ENCODE measurements at places on chromosomes 7 and 10.

DNA sequence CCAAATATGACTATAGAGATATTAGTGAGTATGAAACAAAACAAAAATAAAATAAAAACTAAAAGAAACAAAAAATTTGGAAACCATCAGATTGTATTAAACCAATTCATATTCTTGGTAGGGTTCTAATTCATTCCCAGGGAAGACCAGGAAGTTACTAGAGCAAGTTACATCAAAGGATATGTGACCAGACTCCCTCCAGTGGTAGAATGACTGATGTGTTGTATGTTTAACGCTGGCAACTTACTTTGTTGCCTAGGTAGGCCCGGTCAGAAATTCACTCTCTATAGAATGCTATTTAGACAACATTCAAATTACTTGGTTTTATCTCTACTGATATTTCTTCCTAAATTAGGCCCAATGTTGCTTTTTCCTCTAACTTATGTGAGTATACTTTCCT lies 5.2 kb downstream of the PHYHIPL start:
- DNase-seq, result no peak

- DNase-seq, result no peak
These were observed 187.9 kb upstream of the INHBA start for GRCh38 chr7:41890631-41891274.

- DNase-seq, result no peak
These were observed 416 bp downstream of the BBS9 start for GRCh38 chr7:33129806-33130153.

- no peak for DNase-seq
These were observed 13.9 kb downstream of the VENTX start for GRCh38 chr10:133251388-133252222.

DNA sequence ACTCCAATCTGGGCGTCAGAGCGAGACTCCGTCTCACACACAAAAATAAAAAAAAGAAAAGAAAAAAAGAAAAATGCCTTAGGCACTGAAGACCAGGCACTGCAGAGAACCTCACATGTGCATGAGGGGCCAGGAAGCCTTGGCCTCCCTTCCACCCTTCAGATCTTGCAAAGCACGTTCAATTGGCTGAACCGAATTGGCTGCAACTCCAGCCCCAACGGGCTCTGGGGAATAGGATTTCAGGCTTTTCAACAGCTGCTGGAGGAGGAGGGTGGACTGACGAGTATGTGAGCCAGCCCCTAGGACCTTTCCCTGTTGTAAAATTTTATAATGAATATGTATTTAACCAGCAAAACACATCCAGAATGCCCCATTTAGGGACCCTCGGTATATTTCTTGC lies 16.7 kb downstream of the TMEM120A start:
- DNase-seq, result no peak

GRCh38 chr10:62380016-62380415 lies 5.8 kb downstream of the ZNF365 start:
- DNase-seq, result no peak

- DNase-seq, result no peak
These were observed 31.1 kb upstream of the LRRN3 start for GRCh38 chr7:111059833-111060232.

DNA sequence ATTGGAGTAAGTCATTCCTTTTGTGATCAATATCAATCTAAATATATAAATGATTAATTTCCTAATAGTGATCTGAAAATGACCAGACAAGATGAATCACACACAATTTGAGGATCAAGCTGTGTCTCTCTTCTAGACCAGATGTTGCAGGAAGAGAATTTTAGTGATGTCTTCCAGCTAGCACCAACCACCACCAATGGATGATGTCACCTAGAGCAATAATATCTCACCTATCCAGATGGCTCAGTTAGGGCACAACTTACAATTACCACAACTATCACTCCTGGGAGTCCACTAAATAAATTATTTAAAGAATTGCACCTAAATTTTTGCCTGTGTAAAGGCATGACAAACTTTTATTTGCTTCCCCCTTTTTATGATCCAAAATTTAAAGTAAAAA lies 25.2 kb downstream of the RELN start:
- DNase-seq, result no peak

GRCh38 chr7:92343714-92344113 lies 97.9 kb downstream of the ANKIB1 start:
- DNase-seq, result no peak

GRCh38 chr10:89022734-89023133 lies 32.1 kb downstream of the FAS start:
- no peak for DNase-seq

- DNase-seq, result no peak
These were observed 26.1 kb downstream of the MNX1 start for GRCh38 chr7:156984174-156984891.

- no peak for DNase-seq
These were observed 22.3 kb upstream of the XPNPEP1 start for GRCh38 chr10:109945473-109946177.

DNA sequence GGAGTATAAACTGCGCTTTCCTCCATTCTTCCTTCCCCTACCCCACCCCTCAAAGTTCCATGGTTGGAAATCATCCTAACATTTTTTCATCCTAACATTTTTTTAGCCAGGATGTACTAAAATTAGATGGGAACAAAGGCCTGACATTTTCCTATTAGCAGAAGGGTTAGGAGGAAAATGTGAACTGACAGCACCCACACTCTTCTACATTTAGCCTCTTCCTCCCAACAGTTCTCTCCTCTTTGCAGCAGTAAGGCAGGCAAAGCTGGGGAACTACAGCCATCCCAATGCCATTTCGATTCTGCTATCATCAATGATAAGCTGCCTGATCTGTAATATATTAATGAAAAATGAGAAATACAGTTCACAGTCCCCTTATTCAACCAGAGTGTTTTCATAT lies 11.4 kb upstream of the FAM53B start:
- DNase-seq, result no peak

- no peak for DNase-seq
These were observed 99.1 kb downstream of the CCDC71L start for GRCh38 chr7:106561666-106562411.

- no peak for DNase-seq
These were observed 27.4 kb upstream of the ATRNL1 start for GRCh38 chr10:115065801-115066200.

DNA sequence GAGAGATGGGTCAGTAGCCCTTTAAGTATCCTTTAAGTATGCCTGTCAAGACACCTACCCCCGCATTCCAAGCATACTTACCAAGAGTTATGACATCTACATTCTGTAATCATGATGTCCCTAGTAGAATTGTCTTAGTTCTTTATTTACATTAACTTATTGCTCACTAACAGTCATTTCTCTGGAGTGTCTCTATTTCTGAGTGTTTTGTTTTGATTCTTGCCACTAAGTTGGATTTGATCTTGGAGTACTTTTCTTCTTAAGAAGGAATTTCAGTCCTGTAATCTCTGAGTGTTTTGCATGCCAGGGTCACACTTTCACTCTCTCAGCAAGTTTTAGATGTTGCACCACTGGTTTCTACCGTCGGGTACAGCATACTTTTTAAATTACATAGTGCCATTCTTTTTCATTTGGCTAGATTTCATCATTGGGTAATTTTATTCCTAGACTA lies 1053.9 kb downstream of the KCNMA1 start:
- DNase-seq, result no peak

DNA sequence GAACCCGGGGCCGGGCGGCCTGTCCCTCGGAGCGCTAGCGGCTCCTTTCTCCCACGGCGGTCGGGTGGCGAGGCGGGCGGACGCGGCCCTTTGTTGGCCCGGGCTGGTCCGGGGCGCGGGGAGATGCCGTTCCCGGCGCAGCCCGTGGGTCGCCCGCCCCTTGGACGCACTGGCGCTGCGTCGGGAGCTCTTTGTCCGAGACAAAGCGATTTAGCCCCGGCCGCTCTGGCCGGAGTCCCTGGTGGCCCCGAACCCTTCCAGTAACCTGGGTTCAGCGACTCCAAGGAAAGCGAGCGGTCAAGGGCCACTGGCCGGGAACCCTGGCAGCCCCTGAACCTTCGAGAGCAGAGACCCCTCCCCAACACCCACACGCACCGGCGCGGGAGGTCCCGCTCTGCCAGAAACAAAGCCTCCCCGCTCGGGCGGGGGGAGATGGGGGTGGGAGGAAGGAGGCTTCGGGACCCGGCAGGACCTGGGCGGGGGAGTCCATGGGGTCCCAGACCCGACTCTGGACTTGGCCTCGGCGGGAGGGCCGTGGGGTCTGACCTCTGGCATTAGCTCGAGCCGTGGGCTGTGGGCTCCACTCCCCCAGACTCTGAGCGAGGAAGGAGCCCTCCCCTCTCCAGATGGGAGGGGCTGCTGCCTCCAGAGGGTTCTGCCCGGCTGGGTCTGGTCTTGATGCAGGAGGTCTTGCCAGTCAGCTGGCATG lies 836 bp downstream of the DPYSL4 start:
- DNase-seq, result no peak

- DNase-seq, result no peak
These were observed 982.8 kb upstream of the SORCS1 start for GRCh38 chr10:108147346-108147745.

GRCh38 chr7:123621707-123622106 lies 20.1 kb downstream of the ASB15 start:
- no peak for DNase-seq

GRCh38 chr7:98488167-98488566 lies 87.3 kb upstream of the BAIAP2L1 start:
- no peak for DNase-seq

DNA sequence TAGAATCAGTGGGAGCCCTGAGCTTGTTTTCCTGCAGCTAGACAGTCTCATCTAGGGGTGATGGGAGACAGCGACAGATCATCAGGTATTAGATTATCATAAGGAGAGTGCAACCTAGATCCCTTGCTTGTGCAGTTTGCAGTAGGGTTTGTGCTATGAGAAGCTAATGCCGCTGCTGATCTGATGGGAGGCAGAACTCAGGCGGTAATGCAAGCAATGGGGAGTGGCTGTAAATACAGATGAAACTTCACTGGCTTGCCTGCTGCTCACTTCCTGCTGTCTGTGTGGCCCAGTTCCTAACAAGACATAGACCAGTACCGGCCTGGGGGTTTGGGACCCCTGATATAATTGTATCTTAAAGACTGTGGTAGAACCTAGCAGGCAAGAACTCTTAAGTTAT lies 17.6 kb downstream of the NRBF2 start:
- DNase-seq, result no peak

DNA sequence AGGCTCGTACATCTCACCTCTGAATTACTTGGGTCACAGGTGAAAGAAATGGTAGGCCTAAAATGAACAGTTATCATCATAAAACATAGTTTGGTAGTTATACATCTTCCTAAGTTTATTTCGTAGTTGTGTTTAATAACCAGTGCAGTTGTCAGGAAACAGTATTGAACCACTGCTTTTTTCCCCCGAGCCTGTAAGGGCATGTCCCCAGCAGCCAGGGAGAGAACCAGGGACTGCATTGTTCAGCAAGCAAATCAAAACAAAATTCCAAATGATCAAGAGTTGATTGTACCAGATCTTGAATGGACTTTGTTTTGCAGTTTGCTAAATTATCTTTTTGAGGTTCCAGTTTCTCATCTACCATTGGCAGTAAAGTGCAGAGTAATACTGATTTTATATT lies 2.4 kb downstream of the EIF4H start:
- DNase-seq, result no peak

GRCh38 chr7:85851571-85852193 lies 664.8 kb upstream of the SEMA3D start:
- no peak for DNase-seq

GRCh38 chr7:79455173-79455790 lies 1.8 kb upstream of the MAGI2 start:
- no peak for DNase-seq

DNA sequence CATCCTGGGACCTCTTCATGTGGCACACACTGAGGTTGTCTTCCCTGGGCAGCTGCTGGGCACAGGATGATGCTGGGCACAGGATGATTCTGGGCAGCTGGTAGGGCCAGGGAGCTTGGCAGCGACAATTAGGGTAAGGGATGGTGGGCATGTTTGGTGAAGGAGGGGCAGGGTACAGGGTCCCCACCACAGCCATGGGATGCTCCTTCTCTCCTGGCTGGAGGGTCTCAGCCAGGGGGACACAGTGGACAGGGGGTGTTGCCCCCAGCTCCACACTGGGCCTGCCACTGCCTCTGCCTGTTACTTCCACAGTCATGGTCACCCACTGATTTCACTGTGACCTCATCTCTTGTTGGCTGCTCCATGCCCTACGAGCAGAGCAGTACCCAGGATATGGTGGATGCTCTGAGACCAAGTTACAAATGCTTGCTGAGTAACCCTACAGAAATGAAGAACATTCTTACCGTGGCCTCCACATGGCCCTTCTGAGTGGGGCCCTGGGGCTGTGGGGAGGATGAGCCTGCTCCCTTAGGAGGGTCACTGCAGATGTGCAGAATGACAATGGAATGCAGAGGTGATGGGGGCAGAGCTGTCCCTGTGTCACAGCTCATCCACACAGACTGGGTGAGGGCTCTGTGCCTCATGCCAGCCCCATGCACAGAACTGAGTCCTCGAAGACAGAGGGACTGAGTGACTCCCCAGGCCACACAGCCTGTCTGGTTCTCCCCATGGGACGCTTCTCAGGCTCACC lies 28.4 kb upstream of the RET start:
- DNase-seq, result no peak

GRCh38 chr10:131568866-131569265 lies 257.3 kb upstream of the TCERG1L start:
- DNase-seq, result no peak

- no peak for DNase-seq
These were observed 92.7 kb upstream of the GPR26 start for GRCh38 chr10:123573236-123574108.

DNA sequence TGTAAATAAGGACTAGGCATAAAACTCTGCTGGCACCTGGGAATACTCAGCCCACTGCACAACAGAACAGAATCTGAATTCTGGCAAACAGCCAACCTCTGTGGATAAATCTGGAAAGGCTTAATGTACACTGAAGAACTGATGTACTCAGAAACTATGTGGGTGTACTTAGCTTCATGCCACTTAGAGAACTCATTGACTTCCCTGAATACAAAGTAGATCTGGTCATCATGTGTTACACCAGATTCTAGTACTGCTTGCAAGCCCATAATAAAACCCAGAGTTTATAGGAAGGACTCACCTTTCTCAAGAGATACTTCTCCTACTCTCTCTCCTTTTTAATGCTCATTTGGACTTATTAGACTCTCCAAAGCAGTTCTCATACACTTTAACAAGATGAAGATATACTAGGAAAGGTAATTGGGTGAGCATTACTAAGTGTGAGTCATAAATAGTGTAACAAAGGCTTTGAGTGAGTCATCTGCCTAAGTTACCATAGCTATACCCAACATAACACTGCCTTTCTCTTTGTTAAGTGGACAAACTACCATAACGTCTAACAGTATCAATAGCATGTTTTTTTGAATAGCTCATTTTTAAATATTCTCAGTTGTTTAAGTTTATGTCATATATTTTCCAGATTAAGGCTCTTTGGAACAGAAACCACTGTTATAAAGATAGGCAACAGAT lies 309.1 kb downstream of the MDFIC start:
- no peak for DNase-seq

GRCh38 chr10:72250666-72251065 lies 23.1 kb upstream of the DDIT4 start:
- no peak for DNase-seq

DNA sequence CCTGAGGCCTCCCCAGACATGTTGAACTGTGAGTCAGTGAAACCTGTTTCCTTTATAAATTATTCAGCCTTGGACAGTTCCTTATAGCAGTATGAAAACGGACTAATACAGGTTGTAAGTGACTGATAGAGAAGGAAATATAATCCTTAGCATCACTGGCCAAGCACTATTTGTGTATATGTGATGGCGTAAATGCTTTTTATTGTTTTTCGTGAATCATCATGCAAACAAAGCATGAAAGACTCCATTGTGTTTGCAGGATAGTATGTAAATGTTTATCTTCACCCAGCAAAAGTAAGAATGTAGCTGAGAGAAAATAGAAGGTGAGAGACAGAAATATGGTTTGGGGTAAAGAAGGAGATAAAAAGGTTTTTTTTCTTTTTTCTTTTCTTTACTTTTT lies 92.5 kb upstream of the LRGUK start:
- no peak for DNase-seq
